ENCODE measurements at places on chromosomes 4 and X.

- no peaks in the 10 kb centered on the region for H3K36me3 ChIP-seq
- no peak overlapping the region for H3K27ac ChIP-seq
- H3K4me3 ChIP-seq, result no peak overlapping the region
- H3K27me3 ChIP-seq, result no peaks in the 10 kb centered on the region
- H3K4me1 ChIP-seq, result no peaks in the 10 kb centered on the region
- DNase-seq, result peak; percentile 22
These were observed 172.2 kb downstream of the PPARGC1A start for GRCh38 chr4:23717528-23718248.

GRCh38 chrX:39766855-39767254 is 330.9 kb downstream of the BCOR start:
- no peak for DNase-seq
- H3K4me3 ChIP-seq, result no peak overlapping the region
- no peak overlapping the region for H3K27ac ChIP-seq

- no peak overlapping the region for H3K4me3 ChIP-seq
- no peak overlapping the region for H3K27ac ChIP-seq
- no peaks in the 10 kb centered on the region for H3K27me3 ChIP-seq
- H3K4me1 ChIP-seq, result no peaks in the 10 kb centered on the region
- no peak for DNase-seq
These were observed 457.4 kb upstream of the TEX13C start for GRCh38 chrX:124862301-124862700.

GRCh38 chr4:100510551-100510950 is 7.3 kb downstream of the EMCN start:
- H3K4me3 ChIP-seq, result no peak overlapping the region
- DNase-seq, result no peak
- H3K36me3 ChIP-seq, result no peaks in the 10 kb centered on the region
- peaks cover under 1% of the 10 kb centered on the region for H3K27me3 ChIP-seq
- no peaks in the 10 kb centered on the region for H3K4me1 ChIP-seq

- H3K27ac ChIP-seq, result no peak overlapping the region
- H3K4me1 ChIP-seq, result no peaks in the 10 kb centered on the region
- DNase-seq, result no peak
These were observed 956 bp downstream of the SORCS2 start for GRCh38 chr4:7193030-7193958.

DNA sequence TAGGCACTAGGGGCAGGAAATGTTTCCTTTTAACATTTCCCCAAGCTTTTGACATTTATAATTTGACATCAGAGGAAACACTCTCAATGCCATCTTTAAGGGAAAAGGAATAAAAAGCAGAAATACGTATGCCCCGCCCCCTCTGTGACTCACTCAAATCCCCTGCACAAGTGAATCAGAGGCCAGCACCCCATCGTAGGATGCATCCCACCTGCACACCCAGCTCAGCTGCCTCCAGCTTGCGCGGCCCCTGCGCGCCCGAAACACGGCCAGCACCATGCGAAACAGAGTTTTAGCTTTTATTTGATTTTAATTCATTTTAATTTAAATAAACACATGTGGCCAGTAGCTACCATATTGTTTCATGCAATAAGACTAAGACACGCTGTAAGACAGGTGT is 29.5 kb downstream of the ABLIM2 start:
- H3K36me3 ChIP-seq, result no peaks in the 10 kb centered on the region
- no peak overlapping the region for H3K27ac ChIP-seq
- no peak overlapping the region for H3K4me3 ChIP-seq
- no peaks in the 10 kb centered on the region for H3K27me3 ChIP-seq
- no peak for DNase-seq

GRCh38 chr4:65559270-65559669 is 111.0 kb downstream of the EPHA5 start:
- no peak overlapping the region for H3K4me3 ChIP-seq
- no peaks in the 10 kb centered on the region for H3K36me3 ChIP-seq
- no peaks in the 10 kb centered on the region for H3K27me3 ChIP-seq
- no peak overlapping the region for H3K27ac ChIP-seq
- DNase-seq, result no peak
- no peaks in the 10 kb centered on the region for H3K4me1 ChIP-seq

DNA sequence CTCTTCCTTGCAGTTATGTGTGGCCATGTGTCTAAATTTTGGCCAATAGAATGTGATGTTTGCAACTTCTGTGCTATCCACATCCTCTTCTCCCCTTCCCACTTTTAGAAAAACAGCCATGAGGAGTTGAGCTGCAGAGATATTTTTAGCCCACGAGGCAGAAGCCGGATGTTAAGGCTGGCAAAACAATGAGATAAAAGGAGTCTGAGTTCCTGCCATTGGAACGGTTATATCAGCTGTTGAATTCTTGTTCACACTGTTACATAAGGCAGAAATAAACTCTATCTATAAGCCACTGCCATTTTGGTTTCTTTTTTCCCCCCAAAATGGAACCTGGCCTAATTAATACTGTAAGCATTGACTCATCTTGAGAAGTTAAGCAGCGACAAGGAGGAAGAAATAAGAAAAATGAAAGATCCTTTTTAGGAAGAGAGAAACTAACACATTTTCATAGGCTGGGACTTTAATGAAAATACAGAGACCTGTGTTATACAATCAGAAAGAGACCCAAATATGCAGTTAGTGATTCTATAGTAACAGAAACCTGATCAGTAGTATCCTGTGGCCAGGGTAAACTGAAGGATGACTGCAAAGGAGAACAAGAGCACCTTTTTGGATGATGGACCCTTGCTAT is 200.5 kb downstream of the INPP4B start:
- H3K4me3 ChIP-seq, result no peak overlapping the region
- peaks cover 29% of the 10 kb centered on the region for H3K4me1 ChIP-seq
- no peaks in the 10 kb centered on the region for H3K27me3 ChIP-seq
- H3K27ac ChIP-seq, result peak overlapping the region; percentile 93
- peak; percentile 37 for DNase-seq

DNA sequence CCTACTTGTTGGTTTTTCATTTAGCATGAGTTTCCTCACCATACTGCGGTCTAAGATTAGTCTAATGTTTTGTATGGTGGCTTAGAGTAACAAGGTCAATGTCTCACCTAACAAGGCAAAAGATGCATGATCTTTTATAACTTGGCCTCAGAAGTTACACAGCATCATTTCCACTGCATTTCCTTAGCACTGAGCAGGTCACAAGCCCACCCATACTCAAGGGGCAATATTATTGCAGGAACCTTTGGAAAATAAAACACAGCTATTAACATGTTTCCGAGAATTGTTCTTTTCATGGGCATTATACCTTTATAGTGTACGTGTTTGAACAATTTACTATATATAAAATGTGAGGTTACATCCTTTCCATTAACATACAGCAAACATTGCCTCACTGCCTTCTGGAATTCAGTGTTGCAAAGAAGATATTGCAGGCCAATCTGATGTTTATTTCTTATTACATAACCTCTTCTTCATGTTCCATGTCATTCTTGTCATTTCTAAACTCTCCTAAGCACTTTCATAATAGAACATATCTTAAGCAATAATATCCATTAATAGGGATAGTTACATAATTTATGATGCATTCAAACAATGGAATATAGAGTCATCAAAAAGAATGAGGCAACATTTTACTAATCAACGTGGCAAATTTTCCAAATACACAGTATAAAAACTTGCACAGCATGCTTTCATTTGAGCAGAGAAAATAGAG is 153.8 kb downstream of the AREG start:
- H3K4me1 ChIP-seq, result no peaks in the 10 kb centered on the region
- H3K27me3 ChIP-seq, result no peaks in the 10 kb centered on the region
- no peak for DNase-seq
- H3K27ac ChIP-seq, result no peak overlapping the region

GRCh38 chr4:25862411-25863346 is at the start of gene SEL1L3:
SEL1L3 (minus strand) TSS chr4:25862988; CDS start chr4:25862836, 152 bp downstream.
- H3K4me1 ChIP-seq, result peaks cover 46% of the 10 kb centered on the region
- peak within 1 kb of the TSS; percentile 98 for H3K4me3 ChIP-seq
- H3K36me3 ChIP-seq, result peaks cover 12% of the 10 kb centered on the region
- H3K27me3 ChIP-seq, result peaks cover 5% of the 10 kb centered on the region
- DNase-seq, result peak; percentile 67
- peak within 1 kb of the TSS; percentile 98 for H3K27ac ChIP-seq

DNA sequence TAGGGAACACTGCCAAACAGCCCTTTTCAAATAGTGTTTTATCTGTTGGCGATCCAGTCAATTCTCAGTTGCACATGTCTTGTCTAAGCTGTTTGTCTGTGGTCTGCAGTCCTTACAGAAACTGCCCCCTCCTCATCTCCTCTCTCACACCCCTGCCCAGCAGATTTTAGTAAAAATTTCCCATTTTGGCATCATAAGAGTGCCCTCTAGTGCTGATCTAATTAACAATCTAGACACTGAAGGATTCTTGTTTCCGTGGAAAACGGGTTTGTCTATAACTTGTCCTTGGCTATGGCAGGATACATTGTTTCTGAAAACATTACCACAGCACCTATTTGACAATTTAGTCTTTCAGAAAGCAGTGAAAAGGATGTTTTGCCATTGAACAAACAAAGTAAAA is 227.2 kb upstream of the MBNL3 start:
- no peak overlapping the region for H3K4me3 ChIP-seq
- no peak overlapping the region for H3K27ac ChIP-seq
- H3K27me3 ChIP-seq, result no peaks in the 10 kb centered on the region

DNA sequence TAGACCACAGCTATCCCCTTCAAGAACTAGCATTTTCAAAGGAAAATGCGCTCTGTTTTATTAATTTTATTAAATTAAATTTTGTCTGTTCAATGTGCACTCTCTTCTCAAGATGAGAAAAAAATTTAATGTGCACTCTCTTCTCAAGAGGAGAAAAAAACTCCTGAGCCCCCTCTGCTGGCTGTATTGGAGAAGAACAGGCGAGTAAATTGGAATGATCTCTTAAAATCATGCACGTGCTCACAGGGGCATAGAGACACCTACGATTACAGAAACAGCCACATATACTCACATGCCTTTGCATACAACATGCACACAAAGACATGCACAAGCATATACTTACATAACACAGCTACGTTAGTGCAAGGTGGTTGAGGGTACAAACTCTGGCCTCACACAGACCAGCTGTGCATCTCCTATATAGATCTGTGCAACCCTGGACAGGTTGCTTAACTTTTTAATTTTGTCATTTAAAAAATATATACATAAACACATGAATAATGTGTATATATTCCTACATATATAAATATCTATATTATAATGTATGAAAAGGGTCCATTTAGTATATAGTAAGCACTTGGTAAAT is 176.2 kb upstream of the CXorf66 start:
- no peak overlapping the region for H3K4me3 ChIP-seq
- H3K27me3 ChIP-seq, result no peaks in the 10 kb centered on the region
- peak; percentile 31 for DNase-seq
- no peaks in the 10 kb centered on the region for H3K36me3 ChIP-seq
- no peaks in the 10 kb centered on the region for H3K4me1 ChIP-seq

DNA sequence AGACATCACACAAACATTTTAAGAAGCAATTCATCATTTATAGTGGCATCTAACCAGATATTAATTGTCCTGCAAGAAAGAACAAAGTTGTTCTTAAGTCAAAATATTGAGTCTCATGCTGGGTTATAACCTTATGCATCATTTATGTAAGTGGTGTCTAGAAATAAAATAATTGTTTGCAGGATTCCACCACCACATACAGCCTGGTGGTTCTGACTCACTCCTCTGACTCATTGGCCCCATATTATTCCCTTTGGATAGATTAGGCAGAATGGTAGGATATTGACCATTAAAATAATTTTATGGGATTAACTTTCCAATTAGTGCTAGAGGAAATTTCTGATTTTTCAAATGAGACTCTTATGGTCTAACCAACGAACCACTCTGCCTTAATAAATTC is 384.5 kb downstream of the GRXCR1 start:
- no peak overlapping the region for H3K4me3 ChIP-seq
- H3K27ac ChIP-seq, result no peak overlapping the region
- DNase-seq, result no peak
- H3K36me3 ChIP-seq, result no peaks in the 10 kb centered on the region
- H3K4me1 ChIP-seq, result no peaks in the 10 kb centered on the region

DNA sequence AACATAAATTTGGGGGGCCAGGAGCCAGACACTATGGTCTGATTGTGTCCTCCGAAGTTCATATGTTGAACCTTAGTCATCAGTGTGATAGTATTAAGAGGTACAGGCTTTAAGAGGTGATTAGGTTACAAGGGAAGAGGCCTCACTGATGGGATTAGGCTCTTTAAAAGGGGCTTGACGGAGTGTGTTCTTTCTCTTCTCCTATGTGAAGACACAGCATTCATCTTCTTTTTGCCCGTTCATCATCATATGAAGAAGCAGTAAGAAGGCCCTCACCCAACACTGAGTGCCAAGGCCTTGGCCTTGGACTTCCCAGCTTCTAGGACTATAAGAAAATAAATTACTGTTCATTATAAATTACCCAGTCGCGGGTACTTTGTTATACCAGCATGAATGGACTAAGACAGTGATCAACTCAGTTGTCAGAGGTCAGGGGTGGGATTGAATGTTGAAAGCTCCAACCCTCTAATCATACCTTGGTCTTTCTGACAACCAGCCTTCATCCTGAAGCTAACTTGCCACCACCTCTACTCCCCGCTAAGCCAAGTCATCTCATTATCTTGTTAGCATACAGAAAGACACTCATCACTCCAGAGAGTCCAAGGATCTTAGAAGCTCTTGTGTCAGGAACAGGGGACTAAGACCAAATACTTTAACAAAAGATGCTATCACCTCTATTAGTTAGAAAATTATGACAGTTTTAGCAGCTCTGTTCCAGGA is 543.4 kb upstream of the DIPK2B start:
- H3K36me3 ChIP-seq, result peaks cover 30% of the 10 kb centered on the region
- no peak for DNase-seq
- no peaks in the 10 kb centered on the region for H3K27me3 ChIP-seq
- no peak overlapping the region for H3K4me3 ChIP-seq
- H3K4me1 ChIP-seq, result peaks cover 10% of the 10 kb centered on the region
- H3K27ac ChIP-seq, result no peak overlapping the region

- no peak for DNase-seq
- H3K4me1 ChIP-seq, result peaks cover 33% of the 10 kb centered on the region
- H3K27me3 ChIP-seq, result peaks cover 16% of the 10 kb centered on the region
- H3K4me3 ChIP-seq, result no peak overlapping the region
- H3K27ac ChIP-seq, result no peak overlapping the region
These were observed 3.2 kb upstream of the CLOCK start for GRCh38 chr4:55549888-55550287.

GRCh38 chrX:139120760-139121159 is 409.2 kb upstream of the FGF13 start:
- H3K36me3 ChIP-seq, result no peaks in the 10 kb centered on the region
- H3K27ac ChIP-seq, result no peak overlapping the region
- H3K4me1 ChIP-seq, result no peaks in the 10 kb centered on the region
- no peak overlapping the region for H3K4me3 ChIP-seq
- no peak for DNase-seq

GRCh38 chrX:153669174-153669890 is 4.3 kb downstream of the PNCK start:
- no peaks in the 10 kb centered on the region for H3K36me3 ChIP-seq
- peak; percentile 51 for DNase-seq
- H3K4me3 ChIP-seq, result no peak overlapping the region
- H3K27me3 ChIP-seq, result peaks cover 59% of the 10 kb centered on the region

GRCh38 chrX:53704294-53704693 is 17.8 kb upstream of the HUWE1 start:
- H3K27me3 ChIP-seq, result no peaks in the 10 kb centered on the region
- peaks cover 46% of the 10 kb centered on the region for H3K36me3 ChIP-seq
- no peak overlapping the region for H3K4me3 ChIP-seq
- DNase-seq, result no peak
- no peak overlapping the region for H3K27ac ChIP-seq

- H3K4me1 ChIP-seq, result peaks cover 77% of the 10 kb centered on the region
- H3K4me3 ChIP-seq, result no peak overlapping the region
- H3K27ac ChIP-seq, result no peak overlapping the region
- DNase-seq, result no peak
- no peaks in the 10 kb centered on the region for H3K27me3 ChIP-seq
These were observed 39.3 kb downstream of the DOCK11 start for GRCh38 chrX:118534716-118535493.

Measured in activated naive CD4-positive, alpha-beta T cell treated with anti-CD3 and anti-CD28 coated beads, Interleukin-2, amount 10 ng/mL, durations not matched to agents 7 days and 5 days (primary cell).